ENCODE measurements at places on chromosomes 12 and 14.

GRCh38 chr12:65171073-65171472 lies 1.7 kb downstream of the LEMD3 start:
- DNase-seq, result no peak

DNA sequence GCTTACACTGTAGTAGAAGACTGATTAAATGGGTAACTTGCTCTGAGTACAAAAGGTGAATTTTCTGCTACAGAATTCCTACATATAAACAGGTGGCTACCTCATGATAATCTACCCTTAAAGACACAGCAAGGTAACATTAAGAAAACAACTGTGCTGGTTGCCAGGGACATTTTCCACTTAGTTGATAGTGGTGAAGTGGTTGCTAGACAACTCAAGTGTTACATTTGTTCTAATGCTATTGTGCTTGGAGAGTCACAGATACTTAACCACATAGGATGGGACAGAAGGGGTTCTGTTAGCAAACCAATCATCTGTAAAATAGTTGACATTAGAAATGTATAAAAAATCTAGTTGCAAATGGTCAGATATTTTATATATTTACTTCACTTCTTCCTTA lies 870.3 kb upstream of the SEL1L start:
- DNase-seq, result no peak

DNA sequence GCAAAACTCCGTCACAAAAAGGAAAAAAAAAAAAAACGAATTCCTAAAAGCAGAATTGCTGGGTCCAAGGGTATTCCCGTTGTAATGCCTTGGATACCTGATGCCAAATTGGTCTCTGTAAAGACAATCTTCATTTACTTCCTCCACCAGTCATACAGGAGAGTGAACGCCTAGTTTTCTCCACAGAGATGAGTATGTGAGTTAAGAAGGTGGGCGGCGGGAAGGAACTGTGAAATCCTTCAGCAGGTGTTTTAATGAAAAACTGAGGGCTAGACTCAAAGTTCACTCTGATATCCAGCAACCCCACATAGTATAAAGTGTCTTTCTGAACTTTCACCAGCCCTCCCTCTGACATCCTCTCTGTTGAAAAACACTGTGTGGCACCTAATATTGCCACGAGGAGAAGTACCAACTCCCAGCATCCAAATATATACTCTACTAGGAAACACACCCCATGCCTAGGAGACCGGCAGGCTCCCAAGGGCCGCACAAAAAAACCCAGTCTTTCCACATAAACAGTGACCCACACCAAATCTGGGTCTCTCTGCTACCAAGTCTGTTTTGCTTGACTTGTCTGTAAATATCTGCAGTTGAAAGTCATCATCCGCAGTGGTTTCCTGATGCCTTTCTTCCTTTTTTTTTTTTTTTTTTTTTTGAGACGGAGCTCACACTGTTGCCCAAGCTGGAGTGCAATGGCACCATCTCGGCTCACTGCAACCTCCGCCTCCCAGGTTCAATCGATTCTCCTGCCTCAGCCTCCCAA lies 30.3 kb upstream of the FOXN3 start:
- no peak for DNase-seq

- DNase-seq, result no peak
These were observed 99.2 kb downstream of the ARF6 start for GRCh38 chr14:49992036-49992435.

DNA sequence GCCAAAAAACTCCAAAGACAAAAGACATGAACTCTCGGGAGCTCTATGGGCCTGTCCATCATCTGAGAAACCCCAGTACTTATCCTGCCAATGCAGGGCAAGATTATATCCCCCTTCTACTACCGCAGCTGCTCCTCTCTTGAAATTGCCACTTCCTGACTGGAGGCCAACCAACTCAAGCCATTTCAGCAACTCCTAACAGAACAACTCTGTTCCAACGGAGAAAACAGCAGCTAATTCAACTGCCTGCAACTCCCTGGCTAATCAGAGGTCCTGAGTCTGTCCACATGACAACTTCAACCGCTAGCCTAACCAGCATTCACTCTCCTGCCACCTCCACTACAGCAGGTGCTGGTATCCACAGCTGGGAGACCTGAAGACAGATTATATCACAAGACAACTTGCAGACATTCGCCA lies 24.1 kb downstream of the CEP83 start:
- DNase-seq, result no peak

DNA sequence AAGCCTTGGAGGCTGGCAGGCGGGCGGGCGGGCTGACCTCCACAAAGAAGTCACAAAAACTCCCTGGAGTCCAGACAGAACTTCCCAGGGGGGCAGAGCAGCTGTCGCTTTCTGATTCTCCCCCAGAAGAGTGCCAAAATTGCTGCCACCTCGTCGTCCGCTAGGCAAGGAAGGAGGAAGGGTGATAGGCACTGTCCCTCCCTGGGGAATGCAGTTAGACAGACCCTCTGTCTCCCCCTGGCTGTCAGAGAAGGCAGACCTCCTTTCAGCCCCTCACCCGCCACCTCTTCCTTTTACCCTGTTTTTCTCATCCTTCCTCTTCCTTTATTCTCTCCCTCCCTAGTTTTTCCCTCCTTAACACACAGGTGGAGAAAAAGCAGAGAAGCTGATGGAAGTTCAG lies 18.7 kb downstream of the GRIN2B start:
- DNase-seq, result no peak

DNA sequence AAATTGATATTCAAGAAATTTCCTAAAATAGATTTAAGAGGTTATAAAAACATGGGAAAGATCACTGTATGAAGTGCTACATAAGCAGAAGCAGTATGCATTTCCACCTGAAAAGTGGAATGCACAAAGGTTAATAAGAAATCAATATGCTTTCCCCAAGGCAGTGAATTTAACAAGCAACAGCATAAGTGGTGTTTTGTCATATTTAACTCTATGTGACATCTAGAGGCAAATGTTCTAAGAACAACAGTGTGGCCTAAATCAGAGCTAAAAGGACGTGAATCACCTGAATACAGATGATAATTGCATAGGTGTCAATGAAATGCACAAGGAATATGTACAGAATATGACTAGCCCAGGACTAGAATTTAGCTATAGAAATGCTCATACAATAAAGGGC lies 49.5 kb downstream of the SLC2A13 start:
- DNase-seq, result no peak

DNA sequence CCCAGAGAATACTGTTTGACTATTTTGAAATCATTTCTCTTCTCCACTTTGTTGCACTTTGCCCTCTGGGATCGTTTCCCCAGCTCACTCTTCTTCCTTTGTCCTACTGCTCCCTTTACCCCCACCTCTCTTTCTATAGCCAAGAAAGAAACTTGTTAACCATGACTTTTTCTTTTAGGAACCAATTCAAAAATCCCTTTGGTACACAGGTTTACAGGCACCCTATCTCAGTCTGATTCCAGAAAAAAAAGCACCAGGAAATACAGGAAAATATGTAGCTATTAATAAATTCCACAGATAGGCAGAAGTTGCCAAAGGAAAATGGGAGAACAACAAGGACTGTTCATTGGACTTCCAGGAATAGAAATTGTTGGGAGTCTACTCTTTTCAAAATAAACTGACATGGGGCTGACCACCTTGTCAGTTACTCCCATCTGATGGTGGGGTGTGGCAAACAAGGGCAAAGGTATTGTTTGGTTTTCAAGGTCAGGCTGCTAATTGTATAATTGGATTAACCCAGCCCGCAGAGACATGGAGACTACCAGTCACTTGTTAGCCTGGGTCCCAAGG lies 82.4 kb downstream of the CRADD start:
- no peak for DNase-seq

Data from stimulated activated CD4-positive, alpha-beta T cell treated with anti-CD3 and anti-CD28 coated beads, Interleukin-15, amount 100 ng/mL, for 48 hours (primary cell).